ENCODE measurements at places on chromosomes 1 and 21. TPM values are rescaled to one million over a fixed set of nuclear protein-coding genes. Genes with fewer than 3 reads are reported as not detected.

The ZFP69B gene
- 0.65 TPM for total RNA-seq

The PRR9 gene
- total RNA-seq = not detected

The PRKAA2 gene
- total RNA-seq = 4.0 TPM

The PIGP gene
- total RNA-seq = 2.4 TPM

The TTC22 gene
- total RNA-seq = not detected

The WDTC1 gene
- 15.0 TPM for total RNA-seq

The USH2A gene
- not detected for total RNA-seq

The DISC1 gene
- total RNA-seq = 4.1 TPM

The CELA2B gene
- not detected for total RNA-seq

The PEAR1 gene
- 16.3 TPM for total RNA-seq

The KRTAP12-4 gene
- total RNA-seq = not detected

The KCNJ15 gene
- total RNA-seq = 0.22 TPM

The FAM177B gene
- total RNA-seq = not detected

The CD52 gene
- total RNA-seq = not detected

The C1orf53 gene
- 3.4 TPM for total RNA-seq

The CTTNBP2NL gene
- 16.9 TPM for total RNA-seq

The KANK4 gene
- total RNA-seq = not detected

The FDPS gene
- 397 TPM for total RNA-seq

The SPATC1L gene
- 2.6 TPM for total RNA-seq

The KRTAP11-1 gene
- total RNA-seq = not detected

The CDC42BPA gene
- total RNA-seq = 51.6 TPM

The ENAH gene
- total RNA-seq = 8.9 TPM

The FCGR1A gene
- not detected for total RNA-seq

The KPRP gene
- total RNA-seq = not detected

The SCP2 gene
- total RNA-seq = 102 TPM

The TFF3 gene
- 1,055 TPM for total RNA-seq

The IVL gene
- not detected for total RNA-seq

The ST6GALNAC3 gene
- total RNA-seq = 40.5 TPM

The CYP4A22 gene
- not detected for total RNA-seq

The TRIM58 gene
- under 0.01 TPM for total RNA-seq

Measured in lung microvascular endothelial cell (primary cell).